ENCODE measurements at places on chromosomes 16 and 17.

DNA sequence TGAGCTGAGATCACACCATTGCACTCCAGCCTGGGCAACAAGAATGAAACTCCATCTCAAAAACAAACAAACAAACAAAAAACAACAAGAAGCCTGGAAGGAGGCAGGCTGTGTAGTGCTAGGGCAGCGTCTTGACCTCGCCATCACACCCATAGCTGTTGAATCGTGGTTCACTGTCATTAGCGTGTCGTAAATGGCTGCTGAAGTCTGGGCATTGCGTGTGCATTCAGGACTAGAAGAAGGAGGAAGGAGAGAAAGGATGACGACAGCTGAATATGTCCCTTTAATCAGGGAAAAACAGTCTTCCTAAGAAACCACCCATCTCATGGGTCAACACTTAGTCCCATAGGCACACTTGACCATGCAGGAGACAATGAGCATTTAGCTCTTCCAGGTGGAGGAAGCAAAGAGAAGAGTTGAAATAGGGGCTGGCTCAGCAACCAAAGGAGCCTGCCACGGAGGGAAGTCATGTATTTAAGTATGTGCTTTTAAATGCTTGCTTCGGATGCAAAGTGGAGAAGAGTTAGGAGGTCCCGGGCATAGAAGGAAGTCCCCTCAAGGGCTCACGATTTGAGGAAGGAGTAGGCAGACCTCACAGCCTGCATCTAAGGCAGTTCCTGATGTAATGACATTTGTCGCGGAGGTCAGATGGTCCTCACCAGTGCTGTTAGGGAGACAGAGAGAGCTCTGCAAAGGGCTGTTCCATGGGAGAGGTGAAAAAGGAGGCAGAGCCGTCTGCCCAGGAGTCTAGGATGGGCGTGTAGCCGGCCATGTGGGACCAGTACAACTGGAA, 8.8 kb downstream of the PRSS22 start:
- DNase-seq: peak; percentile 71

GRCh38 chr17:39123627-39124026, 27.8 kb downstream of the PLXDC1 start:
- DNase-seq: no peak

DNA sequence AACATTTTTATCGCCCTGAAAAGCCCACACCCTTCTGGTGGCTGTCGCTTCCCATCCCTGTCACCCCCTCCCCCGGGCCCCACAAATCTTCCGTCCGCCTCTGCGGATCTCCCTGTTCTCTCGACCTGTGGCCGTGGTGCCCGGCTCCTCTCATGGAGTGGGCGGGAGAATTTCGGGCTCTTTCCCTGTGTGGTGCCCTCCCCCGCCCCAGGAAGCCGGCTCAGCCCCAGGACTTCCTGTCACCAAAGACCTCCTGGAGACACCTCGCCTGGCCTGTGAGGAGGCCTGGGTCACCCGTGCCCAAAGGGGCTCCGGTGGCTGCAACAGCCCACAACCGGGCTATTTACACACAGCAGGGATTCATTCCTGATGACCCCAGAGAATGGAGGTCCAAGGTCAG, 26.1 kb upstream of the UBE2I start:
- DNase-seq: no peak

DNA sequence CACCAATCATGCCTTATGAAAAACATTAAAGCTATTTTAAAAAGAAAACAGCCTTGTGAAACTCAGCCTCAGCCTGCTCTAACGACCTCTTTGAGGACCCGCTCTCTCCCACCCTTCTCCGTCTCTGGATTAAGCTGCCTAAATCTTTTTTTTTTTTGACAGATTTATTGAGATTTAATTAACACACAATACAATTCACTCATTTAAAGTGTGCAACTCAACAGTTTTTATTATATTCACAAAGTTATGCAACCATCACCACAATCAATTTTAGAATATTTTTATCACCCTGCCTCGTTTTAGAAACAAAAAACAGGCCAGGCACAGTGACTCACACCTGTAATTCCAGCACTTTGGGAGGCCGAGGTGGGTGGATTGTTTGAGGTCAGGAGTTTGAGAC, 8.4 kb downstream of the CDR2L start:
- no peak for DNase-seq

GRCh38 chr17:81794074-81794476, 9.9 kb upstream of the GCGR start:
- no peak for DNase-seq

- DNase-seq: no peak
Measured at GRCh38 chr17:17060001-17060922, 18.0 kb downstream of the MPRIP start.

- no peak for DNase-seq
Measured at GRCh38 chr17:56540836-56541235, 52.7 kb upstream of the NOG start.

- DNase-seq: no peak
Measured at GRCh38 chr17:82914375-82914774, 74.6 kb upstream of the ZNF750 start.

GRCh38 chr16:86337581-86338402, 172.5 kb upstream of the FOXF1 start:
- peak; percentile 6 for DNase-seq

GRCh38 chr17:36921095-36921851, 16.0 kb upstream of the LHX1 start:
- DNase-seq: no peak

GRCh38 chr17:82222816-82223215, 6.0 kb upstream of the SLC16A3 start:
- no peak for DNase-seq

GRCh38 chr16:53973021-53973420, 269.1 kb downstream of the FTO start:
- DNase-seq: no peak

- DNase-seq: no peak
Measured at GRCh38 chr16:70577256-70577698, 53.7 kb downstream of the SF3B3 start.

- DNase-seq: no peak
Measured at GRCh38 chr16:30669903-30670824, 11.9 kb downstream of the FBRS start.

GRCh38 chr16:52367821-52368220, 179.1 kb downstream of the TOX3 start:
- DNase-seq: no peak

DNA sequence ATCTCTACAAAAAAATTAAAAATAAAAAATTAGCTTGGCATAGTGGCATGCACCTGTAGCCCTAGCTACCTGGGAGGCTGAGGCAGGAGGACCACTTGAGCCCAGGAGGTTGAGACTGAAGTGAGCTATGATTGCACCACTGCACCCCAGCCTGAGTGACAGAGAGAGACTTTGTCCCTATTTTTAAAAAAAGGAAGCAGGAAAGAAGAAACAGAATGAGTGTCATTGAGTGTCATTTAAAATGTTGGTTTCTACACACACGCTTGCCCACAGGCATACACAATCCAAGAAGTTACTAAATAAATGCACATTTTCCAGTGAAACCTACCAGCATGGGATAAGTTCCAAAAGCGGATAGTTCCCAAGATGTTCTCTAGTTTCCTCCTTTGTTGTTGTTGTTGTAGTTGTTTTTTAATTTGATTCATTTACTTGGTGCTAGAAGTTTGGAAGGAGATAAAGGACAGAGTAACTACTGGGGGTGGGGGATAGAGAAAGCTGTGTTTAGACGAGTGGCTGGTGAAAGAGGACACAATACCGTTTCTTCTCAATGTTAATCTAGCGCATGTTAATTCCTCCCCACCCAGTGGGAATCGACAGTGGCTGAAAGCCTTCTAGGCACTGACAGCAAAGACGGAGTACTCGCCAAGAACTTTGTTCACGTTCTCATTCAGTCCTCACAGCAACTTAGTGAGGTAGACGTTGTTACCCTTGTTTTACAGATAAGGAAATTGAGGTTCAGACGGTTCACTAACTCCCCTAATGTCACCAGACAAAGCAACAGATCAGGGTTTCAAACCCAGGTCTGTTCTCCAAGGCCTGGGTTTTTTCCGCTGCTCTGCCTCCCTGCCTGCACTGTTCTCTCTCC, 17.3 kb downstream of the MRPS23 start:
- DNase-seq: peak; percentile 80

GRCh38 chr16:55120826-55121225, 190.2 kb downstream of the IRX5 start:
- no peak for DNase-seq

DNA sequence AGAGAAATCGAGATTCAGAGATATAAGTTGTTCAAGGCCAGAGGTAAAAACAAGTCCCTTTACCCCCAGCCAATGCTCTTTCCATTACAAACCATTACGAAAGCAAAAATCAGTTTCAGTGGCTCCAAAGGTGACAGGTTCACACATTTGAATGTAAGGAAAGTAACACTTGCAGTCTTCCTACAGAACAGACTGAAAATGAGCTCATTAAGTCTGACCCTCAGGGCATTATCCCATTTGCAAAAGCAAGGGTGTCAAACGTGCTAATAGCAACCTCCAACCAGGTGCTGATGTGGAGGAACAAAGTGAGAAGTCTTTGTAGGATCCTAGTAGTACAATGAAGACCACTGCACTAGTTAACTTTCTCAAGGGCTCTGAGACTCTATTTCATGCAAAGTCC, 65.2 kb downstream of the XPO6 start:
- DNase-seq: no peak

GRCh38 chr17:57121308-57122042, 36.4 kb downstream of the AKAP1 start:
- DNase-seq: no peak

DNA sequence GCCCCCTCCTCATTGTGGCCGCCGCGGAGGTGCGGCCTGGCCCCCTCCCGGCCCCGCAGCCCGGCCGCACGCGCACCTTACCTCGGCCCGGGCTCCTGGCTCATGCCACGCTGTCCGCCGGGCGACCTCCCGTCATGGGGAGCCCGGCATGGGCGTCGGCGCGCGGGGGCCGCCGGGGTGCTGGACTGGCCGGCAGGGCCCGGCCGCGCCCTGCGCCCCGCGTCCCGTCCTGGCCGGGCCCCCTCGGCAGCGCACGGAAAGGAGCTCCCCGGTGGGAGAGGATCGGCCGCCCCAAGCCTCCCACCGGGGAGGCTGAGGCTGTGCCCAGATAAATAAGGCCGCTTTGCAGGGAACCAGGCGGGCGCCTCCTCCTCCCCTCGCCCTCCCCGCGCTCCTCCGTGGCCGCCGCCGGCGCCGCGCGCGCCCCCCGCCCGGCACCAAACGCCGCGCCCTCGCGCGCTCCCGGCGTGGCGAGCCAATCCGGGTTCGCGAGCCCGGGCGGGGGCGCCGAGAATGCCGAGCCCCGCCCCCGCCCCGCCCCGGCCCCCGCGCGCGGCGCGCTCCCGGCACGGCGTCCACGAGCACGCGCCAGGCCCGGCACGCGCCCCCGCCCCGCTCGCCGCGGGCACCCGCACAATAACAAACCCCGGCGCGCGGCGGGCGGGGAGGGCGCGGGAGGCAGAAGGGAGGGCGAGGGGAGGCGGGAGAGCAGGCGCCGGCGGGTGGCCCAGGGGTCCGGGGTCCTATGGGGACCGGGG, at the start of gene FBXL16:
Gene FBXL16 (minus strand): TSS at position 371 of the 758 bp plus-strand sequence. CDS start 8,396 bp downstream, outside the sequence.
- DNase-seq: no peak

DNA sequence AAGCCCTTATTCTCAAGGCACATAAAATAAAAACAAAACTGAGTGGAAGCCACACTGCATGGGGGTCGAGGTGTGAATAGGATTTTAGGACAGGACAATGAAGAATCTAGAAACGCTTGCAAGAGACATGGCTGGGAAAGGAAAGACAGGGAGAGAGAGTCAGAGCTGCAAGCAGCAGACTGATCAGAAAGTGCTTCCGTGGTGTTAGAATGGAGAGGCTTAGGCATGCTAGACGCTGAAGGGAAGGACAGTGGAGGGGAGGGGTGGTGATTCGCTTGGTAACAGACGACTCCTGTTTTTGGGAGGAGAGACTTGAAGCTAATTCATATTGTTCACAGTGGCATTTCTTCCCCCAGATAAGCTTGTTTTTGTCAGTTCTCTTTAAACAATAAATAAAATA, 173.5 kb downstream of the AIPL1 start:
- no peak for DNase-seq

DNA sequence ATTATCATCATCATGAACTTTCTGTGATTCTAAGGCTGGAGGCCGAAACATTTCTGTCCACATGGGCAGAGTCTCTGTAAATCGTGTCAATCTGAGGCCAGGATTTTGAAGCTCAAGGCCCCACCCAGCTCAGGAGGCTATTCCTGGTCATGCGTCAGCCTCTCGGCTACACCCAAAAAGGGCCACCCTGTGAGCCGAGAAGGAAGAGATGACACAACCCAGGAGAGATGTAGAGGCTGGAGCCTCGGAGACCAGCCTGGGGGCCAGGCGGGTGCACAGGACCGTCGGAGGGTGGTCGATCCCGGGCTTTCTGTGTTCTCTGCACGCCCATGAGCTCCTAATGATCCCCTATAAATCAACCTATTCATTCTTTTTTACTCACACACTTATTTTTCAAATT, 1.1 kb upstream of the CACNG1 start:
- DNase-seq: no peak

- DNase-seq: no peak
Measured at GRCh38 chr16:4788489-4788889, 344 bp upstream of the SEPTIN12 start.

GRCh38 chr16:70522216-70523075, 908 bp downstream of the COG4 start:
- peak; percentile 28 for DNase-seq

DNA sequence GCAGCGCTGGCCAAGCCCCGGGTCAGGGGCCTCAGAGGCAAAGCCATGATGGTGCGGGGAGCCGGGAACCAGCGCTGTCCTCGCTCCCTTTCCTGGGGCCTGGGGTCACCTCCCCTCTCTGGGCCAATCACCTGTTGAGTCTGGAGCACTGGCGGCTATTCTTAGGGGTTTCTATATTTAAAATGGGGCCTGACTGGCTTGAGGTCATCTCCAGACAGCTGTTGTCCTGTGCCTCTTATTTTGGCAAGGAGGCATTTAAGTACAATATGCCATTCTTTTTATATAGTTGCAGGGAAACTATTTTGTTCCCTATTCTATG, at the start of gene COX6A2:
Gene COX6A2 (minus strand): TSS at position 82 of the 319 bp plus-strand sequence. CDS start 35 bp downstream, at position 47.
- DNase-seq: no peak

DNA sequence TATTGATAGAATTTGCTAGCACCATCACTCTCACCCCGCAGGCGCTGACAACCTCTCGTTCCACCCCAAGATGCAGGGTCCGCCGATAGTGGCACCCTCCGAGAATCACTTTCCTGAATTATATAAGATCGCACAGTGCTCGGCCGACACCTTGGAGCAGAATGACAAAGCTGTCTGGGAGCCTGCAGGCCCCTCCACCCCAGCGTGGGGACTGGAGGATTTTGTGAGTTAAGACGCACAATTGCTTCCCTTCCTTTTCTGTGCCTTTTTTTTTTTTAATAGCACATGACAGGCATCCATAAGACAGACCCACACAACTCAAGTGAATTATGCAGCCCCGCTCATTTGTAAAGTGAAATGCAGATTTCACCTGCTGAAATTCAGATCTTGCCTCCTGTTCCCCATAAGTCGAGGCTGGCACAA, 155.3 kb downstream of the C16orf78 start:
- no peak for DNase-seq

DNA sequence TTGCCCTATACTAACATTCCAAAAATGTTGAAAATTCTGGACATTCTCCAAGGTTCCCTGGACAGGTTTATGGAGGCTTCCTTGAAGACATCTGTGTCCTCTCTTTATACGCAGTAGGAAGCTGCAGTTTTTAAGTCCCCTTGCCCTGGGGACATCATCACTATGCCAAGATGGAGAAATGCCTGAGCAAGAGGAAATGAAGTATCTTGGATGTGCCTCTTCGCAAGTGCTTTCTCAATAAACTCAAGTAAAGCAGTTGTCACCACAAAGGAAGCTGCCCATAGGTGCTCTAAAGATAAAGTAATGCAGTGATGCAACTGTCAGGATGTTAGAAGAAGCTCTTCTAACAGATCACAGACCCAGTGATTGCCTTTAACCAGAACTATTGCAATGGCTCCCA, 71.0 kb downstream of the CDYL2 start:
- no peak for DNase-seq
